NT2/D1 (cell line): ENCODE measurements at places on chromosomes 16 and 17.
A peak's percentile ranks its signal among the peaks of the same experiment; 100 is the strongest.

DNA sequence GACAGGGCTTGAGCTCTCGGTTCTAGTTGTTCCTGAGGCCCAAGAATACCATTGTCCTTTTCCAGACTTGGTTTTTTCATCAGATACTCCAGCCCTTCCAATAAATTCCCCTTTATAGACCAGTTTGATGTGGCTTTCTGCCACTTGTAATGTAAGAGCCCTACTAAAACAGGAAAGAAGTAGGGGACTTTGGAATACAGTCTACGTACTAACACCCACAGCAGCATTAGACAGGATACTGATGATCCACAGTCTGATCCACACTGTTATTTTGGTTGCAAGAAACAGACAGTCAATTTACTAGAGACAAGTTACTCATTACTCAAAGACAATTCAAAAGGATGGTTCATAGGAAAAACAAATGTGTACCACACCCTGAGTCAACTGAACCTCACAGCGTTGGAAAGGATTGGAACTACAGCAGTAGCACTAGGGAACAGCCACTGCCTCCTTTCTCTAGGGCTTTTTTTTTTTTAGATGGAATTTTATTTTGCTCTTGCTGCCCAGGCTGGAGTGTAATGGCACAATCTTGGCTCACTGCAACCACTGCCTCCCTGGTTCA, 45.9 kb upstream of the MED13 start:
- no peak for DNase-seq

DNA sequence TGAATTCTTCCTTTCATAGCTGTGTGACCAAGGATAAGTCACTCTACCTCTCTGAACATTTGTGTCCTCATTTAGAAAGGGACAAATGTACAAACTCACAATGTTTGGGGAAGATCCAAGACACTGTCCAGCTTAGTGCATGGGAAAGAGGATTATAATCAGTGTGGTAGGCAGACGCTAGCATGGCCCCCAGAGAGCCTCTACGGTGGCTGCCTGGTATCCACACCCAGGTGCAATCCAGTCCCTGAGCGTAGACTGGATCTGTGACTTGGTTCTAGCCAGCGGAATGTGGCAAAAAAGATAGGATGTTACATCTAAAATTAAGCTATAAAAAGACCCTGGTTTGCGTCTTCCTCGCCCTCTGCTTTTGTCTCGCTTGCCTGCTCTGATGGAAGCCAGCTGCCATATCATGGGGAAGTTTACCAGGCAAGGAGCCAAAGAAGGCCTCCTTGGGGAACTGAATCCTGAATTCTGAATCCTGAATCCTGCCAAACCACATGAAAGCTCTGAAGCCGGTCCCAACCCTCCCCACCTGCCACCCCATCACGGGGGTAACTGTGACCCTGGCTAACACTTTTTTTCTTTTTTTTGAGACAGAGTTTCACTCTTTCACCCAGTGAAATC, 51.7 kb downstream of the PLXDC1 start:
- DNase-seq, result no peak

- no peak for DNase-seq
Measured at GRCh38 chr16:9516444-9516843, 425.0 kb downstream of the HAPSTR1 start.

GRCh38 chr16:17416461-17417311, 54.1 kb downstream of the XYLT1 start:
- no peak for DNase-seq

- no peak for DNase-seq
Measured at GRCh38 chr17:1220346-1220745, 40.6 kb upstream of the ABR start.

DNA sequence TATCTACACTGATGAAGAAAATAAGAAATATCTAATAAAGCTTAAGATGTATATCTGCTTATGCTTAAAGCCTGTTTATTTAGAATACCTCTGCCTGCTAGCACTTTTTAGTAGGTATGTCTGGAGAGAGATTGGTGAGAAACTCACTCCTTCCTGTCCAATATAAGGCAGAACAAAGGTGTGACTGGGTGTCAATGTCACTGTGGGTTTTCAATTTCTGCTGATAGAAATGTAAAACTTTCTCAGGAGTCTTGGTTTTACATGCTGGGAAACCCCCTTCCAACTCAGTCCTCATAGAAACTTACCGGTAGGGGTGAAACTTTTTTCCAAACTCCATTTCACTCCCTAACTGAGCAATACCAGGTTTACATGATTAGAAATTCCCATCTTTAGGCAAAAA, 17.8 kb upstream of the MPHOSPH6 start:
- no peak for DNase-seq

DNA sequence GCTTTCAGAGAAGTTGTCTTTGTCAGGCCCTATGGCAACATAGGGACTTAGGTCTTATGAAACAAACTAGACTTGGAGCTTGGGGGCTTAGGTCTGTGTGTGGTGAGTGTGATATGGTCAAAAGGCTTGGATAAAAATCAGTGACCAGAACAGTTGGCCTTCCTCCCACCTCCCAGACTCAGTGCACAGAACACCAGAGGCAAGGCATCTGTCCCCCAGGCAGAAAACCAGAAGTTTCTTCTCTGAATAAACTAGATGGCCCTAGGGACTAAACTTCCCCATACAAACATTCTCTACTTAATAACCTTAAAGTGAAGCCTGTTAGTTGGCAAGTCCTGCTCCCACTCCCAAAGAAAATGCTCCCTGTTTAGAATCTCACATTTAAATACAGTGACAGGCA, 39.2 kb upstream of the PMFBP1 start:
- DNase-seq, result no peak

- DNase-seq, result no peak
Measured at GRCh38 chr16:30473231-30474073, 910 bp downstream of the ITGAL start.

GRCh38 chr17:64472564-64472963, 23.6 kb downstream of the MILR1 start:
- DNase-seq, result no peak

DNA sequence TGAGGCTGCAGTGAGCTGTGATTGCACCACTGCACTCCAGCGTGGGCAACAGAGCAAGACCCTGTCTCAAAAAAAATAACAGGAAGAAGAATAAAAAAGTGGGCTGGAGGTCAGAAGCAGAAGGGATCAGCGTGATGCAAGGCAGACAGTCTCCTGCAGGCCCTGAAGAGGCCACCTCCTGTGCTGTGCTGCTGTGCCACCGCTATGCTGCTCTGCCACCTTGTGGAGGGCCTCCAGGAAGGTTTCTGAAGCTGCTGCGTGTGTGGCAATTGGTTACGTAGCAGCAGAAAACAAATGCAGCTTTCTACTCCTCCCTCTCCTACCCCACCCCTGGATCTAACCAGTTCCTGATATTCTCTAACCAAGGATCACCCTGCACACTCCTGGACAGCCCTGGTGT, 815.5 kb downstream of the KCNJ18 start:
- peak; percentile 40 for DNase-seq

DNA sequence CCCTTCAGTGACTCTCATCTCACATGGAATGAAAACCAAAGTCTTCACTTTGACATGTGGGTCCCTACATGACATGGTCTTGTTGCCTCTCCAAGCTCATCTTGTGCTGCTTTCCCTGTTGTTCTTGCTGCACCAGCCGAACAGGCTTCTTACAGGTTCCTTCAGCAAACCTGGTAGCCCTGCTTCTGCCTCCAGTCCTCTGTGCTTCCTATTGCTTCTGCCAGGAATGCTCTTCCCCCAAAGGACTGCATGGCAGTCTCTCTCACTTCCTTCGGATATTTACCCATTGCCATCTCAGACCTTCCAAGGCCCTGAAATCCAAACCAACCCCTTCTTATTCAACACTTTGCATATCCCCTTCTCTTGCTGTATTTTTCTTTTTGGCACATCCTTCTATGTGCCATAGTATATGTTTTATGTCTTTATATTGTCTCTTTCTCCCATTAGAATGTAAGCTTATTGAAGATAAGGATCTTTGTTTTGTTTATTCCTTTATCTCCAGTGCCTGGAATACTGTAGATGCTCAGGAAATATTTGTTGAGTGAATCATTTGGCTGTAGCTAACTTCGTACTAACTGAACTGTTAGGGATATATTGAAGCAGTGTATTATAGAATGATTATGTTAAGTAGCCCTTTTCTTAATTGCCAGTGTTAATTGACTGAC, 57.9 kb upstream of the SLC12A3 start:
- no peak for DNase-seq

GRCh38 chr16:81717662-81718189, 61.4 kb upstream of the PLCG2 start:
- no peak for DNase-seq

GRCh38 chr17:27951872-27952271, 58.7 kb upstream of the LYRM9 start:
- DNase-seq, result no peak

DNA sequence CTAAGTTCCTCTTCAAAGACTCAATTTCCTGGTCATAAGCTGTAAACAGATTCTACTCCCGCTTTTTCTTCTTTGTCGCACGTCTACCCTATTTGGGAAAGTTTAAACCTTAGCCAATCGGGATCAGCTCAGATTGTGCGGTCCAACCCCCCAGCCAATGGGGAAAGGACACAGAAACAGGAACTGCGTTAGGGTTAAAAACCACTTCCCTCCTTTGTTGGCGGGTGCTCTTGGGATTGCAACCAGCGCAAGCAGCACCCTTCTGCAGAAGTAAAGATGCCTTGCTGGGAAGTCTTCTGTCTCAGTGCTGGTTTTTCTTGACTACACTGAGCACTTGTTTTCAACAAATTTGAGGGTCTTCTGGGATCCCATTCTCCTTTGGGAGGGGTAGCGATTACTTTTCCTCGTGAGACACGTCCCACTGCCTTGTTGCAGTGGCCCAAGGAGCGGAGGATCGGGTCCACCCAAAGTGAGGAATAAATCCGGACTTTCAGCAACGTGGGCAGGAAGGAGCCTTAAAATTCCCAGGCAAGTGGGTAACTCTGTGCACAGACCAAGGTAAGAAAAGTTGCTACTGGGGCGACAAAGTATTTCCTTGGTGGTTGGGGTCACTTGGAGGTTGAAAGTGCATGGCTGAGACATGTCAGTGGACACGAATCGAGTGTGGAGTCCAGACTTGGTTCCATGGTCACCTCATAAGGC, 1.0 kb upstream of the YPEL3 start:
- no peak for DNase-seq

GRCh38 chr17:10034719-10035475, 129.8 kb upstream of the RCVRN start:
- DNase-seq, result no peak

DNA sequence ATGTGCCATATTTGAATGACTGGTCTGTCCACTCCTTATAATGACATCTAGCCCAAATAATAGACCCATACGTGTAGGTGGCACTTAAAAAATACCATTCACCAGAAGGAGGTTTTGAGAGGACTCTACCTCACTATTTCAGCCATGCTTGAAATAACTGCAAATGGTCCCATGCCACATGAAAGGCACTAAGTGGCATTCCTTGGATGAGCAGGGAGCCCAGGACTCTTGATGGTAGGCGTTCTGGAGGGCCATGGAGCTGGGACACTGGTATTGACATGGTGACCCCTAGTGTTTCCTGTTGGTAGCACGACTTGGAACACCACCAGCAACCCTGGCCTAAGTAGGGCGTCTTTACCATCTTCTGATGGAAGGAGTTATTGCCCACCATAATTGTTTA, 148.7 kb upstream of the ZFHX3 start:
- DNase-seq, result peak; percentile 77

GRCh38 chr16:3187798-3188674, at the start of gene OR1F1:
OR1F1 (plus strand) TSS chr16:3188204.
- peak; percentile 83 for DNase-seq

DNA sequence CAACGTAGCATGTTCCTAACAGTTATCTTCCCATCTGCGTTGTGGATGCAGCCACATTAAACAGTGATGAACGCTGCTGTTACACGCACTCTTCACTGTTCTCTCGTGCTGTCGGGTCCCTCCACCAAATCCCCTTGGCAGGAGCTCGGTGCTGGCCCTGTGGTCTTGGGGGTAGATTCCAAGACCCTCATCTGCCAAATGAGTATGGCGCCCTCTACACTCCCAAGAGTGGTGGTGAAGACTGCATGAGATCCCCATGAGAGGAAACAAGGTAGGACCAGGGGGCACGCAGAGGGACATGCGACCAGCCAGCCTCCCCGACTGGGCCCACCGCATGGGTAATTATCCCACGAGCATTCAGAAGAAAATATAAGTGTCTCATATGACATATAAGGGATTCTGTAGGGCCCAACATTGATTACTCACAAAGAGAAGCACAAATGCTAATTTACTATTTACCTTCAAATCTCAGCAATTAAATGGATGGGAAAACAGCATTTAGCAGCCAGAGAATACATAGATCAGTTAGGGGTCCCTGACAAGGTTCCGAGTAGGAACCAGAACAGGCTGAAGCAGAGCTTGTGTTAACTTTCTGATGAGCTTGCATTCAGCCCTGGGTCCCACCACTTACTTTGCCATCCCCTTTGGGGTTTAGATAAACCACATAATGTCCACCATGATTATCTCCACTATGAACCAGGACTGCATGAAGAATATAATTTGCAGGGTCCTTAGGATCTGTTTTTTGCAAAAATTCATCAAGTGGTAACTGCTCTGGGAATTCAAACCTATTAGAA, 23.8 kb downstream of the LITAFD start:
- DNase-seq, result peak; percentile 28

DNA sequence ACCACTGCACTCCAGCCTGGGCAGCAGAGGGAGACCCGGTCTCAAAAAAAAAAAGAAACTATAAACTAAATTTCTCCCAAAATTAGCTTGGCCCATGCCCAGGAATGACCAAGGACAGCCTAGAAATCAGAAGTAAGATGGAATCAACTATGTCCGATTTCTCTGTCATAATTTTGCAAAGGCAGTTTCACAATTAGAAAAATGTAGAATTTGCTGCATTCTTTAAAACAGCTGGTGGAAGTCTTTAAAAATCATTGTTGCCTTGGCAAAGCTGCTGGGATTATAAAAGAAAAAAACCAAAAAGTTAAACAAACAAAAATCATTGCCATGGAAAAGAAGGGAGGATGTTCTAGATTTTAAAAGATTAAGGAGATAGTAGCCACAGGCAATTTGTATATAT, 32.4 kb downstream of the WWP2 start:
- no peak for DNase-seq

DNA sequence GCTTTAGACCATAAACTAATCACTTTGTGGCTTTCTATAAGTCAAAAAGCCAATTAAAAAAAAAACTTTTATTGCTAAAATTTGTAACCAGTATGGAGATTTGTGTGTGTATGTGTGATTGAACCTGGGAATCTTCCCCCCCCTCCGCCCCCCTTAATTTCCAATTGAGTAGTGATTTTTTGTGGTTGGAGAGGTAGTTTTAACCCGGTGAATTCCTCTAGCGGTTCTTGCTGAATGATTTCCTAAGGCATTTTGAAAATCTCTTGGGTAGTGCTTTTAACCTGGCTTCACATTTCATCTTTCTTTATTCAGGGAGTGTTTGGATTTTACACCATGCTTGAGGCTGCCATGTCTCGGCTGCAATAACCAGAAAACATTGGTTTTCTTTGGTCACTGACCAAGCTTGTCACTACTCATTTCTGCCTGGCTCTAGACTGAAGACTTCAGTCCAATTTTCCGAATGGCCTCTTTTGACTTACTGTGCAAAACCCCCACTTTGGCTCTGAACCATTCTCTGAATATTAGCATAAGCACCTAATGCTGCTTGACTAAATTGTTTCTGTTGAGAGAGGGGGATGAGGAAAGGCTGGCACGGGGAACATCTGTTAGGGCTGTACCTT, 35.6 kb downstream of the PRKCA start:
- DNase-seq, result no peak
